ENCODE measurements at places on chromosomes 4 and X.
A peak's percentile ranks its signal among the peaks of the same experiment; 100 is the strongest.

DNA sequence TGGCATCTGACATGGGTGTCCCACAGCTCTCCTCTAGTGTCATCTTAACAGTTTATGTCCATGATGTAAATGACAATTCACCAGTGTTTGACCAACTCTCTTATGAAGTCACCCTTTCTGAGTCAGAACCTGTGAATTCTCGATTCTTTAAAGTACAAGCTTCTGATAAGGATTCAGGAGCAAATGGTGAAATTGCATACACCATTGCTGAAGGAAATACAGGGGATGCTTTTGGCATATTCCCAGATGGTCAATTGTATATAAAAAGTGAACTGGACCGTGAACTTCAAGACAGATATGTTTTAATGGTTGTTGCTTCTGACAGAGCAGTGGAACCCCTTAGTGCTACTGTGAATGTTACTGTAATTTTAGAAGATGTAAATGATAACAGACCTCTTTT, 4.6 kb downstream of the FAT4 start:
- DNase-seq = no peak

DNA sequence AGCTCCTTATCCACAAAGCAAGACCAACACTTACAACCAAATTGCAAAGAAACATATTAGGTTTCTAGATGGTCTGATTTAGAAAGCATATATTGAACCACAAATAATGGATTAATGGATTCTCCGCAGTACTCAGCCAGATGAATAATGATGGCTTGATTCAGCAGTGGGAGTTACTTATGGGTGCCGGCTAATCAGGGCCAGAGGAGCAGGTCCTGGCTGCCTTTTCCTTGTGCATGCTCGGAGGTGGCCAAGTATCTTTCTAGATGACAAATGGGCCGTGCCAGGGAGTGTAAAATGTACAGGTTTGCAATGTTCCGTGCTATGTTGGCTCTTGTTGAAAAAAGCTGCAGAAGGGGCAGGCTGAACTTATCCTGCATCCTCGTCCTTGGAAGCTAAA, 70.2 kb downstream of the VCX3A start:
- no peak for DNase-seq

GRCh38 chr4:20890761-20891160, 190.5 kb downstream of the PACRGL start:
- no peak for DNase-seq

GRCh38 chrX:20412871-20413486, 146.3 kb upstream of the RPS6KA3 start:
- peak; percentile 64 for DNase-seq

GRCh38 chr4:137572163-137572562, 39.9 kb upstream of the PCDH18 start:
- no peak for DNase-seq

DNA sequence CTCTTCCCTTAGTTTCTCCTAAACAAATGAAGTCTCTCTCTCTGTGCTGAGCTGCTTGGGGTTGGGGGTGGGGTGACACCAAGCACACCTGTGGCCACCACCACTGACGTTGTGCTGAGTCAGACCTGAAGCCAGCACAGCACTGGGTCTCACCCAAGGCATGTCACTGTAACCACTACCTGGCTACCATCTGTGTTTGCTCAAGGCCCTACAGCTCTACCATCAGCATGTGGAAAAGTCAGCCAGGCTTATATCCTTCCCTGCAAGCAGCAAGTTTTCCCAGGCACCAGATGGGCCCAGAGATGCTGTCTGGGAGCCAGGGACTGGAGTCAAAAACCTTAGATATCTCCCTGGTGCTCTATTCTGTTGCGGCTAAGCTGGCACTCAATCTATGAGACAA, 6.9 kb downstream of the CXCL10 start:
- DNase-seq = no peak

GRCh38 chr4:64899563-64899962, 490.3 kb upstream of the TECRL start:
- DNase-seq = no peak

GRCh38 chrX:107566604-107567262, 61.6 kb upstream of the PRPS1 start:
- no peak for DNase-seq

DNA sequence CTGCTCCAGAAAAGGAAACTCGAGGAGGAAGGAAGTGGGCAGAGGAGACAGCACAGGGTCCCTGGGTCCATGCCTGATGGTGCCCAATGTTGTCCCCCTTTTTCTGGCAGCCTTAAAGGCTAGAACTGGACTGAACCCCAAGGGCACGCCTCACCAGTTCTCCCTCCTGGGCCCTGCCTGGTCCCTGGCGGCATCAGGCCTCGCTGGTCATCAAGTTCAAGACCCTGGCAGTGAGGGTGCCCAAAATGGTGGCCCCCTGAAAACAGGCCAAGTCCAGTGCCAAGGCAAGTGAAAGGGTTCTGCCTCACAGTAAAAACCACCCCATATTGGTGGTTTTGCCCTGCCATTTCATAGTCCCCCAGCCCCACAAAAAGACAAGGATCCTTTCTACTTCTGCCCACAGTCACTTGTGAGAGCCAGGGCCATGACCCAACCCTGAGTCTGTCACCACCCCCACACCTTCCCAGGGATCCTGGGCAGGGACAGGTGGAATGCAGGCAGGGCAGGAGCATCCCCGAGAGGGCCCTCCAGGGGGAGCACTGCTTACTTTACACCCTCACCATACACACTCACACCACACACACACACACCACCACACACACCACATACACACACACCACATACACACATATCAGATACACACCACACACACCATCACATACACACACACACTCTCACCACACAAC, 107.6 kb downstream of the DCTD start:
- no peak for DNase-seq

GRCh38 chr4:53785996-53786395, 194.7 kb upstream of the LNX1 start:
- DNase-seq = no peak

DNA sequence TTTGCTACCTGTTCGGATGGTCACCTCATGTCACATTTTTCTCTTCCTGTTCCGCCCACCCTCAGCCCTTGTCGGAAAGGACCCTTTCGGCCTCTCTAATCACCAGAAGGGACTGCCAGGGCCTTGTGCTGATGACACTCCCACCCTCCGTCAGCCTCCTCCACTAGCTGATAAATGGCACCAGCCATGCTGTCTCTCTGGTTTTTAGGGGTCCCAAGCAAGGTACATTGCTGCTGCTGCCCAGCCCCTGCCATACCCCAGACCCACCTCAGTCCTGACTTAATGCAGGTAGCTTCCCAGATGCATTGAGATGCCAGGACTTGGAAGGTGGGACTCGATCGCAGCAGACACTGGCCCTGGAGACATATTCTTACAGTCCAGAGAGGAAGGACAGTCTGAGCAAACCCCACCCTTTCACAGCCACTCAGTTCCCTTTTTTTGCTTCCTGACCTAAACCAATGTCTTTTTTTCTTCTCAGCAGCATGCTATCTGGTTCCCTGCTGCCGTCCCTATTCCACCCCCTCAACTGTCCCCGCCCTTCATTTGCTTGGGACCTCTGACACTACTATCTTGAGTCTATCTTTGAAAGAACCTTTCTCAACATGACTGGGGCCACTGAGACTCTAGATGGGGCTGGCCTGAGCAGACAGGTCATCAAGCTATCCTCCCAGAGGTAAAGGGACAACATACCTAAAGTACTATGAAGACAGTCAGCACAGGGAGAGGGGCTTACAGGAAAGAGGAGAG, at the start of gene BTK:
Gene BTK (minus strand): TSS at position 397 of the 747 bp plus-strand sequence. CDS start 10,907 bp downstream, outside the sequence.
- DNase-seq = no peak

- no peak for DNase-seq
These were observed 88.5 kb downstream of the KIT start for GRCh38 chr4:54746218-54746617.

GRCh38 chrX:11474576-11474975, 181.4 kb downstream of the AMELX start:
- no peak for DNase-seq

Data from ascending aorta (tissue), 2 donors.